ENCODE measurements at places on chromosomes 12 and 14. TPM values are rescaled to one million over a fixed set of nuclear protein-coding genes. Genes with fewer than 3 reads are reported as not detected.
A peak's percentile ranks its signal among the peaks of the same experiment; 100 is the strongest.

DNA sequence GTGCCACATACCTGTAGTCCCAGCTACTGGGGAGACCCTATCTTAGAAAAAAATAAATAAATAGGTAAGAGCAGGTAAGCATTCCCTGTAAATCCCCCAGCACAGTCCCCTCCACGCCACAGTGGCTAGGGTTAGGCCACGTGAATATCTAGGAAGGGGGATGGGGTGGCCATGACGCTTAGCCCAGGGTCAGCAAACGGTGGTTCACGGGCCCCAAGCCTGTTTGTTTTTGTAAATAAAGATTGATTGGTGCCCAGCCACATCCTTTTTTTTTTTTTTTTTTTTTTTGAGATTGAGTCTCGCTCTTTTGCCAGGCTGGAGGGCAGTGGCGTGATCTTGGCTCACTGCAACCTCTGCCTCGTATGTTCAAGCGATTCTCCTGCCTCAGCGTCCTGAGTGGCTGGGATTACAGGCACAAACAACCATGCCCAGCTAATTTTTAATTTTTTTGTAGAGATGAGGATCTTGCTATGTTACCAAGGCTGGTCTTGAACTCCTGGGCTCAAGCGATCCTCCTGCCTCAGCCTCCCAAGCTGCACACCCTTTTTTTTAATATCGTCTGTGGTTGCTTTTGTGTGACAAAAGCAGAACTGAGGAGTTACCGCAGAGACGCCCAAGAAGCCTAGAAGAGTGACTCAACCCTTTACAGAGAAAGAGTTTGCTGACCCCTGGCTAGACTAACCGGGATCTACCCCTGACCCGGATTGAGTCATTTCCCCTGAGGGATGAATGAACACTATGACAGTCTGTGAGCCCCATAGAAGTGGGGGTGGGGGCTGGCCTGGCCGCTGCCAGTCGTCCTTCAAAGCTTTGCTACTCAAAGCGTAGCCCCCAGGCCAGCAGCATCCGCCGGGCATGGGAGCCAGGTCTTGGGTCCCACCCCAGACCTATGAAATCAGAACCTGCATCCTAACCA, 113.7 kb upstream of the NCOR2 start:
- no peak for DNase-seq
- H3K4me1 ChIP-seq, result peaks cover 53% of the 10 kb centered on the region
- no peak overlapping the region for H3K4me3 ChIP-seq

- peaks cover 5% of the 10 kb centered on the region for H3K27me3 ChIP-seq
- peaks cover 3% of the 10 kb centered on the region for H3K4me1 ChIP-seq
- peak overlapping the region; percentile 70 for H3K4me3 ChIP-seq
These were observed 5.5 kb downstream of the AQP5 start for GRCh38 chr12:49967042-49967776.

DNA sequence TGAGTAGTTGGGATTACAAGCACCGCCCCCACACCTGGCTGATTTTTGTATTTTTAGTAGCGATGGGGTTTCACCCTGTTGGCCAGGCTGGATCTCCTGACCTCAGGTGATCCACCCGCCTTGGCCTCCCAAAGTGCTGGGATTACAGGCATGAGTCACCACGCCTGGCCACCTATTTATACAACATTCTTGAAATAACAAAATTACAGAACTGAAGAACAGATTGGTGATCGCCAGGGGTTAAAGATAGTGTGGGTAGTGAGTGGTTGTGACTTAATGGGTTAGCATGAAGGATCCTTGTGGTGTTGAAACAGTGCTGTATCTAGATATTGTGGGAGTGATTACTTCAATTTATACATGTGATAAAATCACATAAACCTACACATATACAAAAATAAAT, 7.4 kb downstream of the GLIPR1L1 start:
- no peaks in the 10 kb centered on the region for H3K36me3 ChIP-seq
- no peak for DNase-seq
- no peak overlapping the region for H3K4me3 ChIP-seq
- H3K27ac ChIP-seq, result no peak overlapping the region
- no peaks in the 10 kb centered on the region for H3K27me3 ChIP-seq

The SCFD1 gene
- 68.9 TPM for total RNA-seq

The PARP11 gene
- total RNA-seq, result 19.0 TPM

GRCh38 chr14:67474366-67474765, 14.2 kb downstream of the TMEM229B start:
- no peaks in the 10 kb centered on the region for H3K36me3 ChIP-seq
- H3K27me3 ChIP-seq, result peaks cover 9% of the 10 kb centered on the region
- no peak overlapping the region for H3K27ac ChIP-seq
- DNase-seq, result no peak

DNA sequence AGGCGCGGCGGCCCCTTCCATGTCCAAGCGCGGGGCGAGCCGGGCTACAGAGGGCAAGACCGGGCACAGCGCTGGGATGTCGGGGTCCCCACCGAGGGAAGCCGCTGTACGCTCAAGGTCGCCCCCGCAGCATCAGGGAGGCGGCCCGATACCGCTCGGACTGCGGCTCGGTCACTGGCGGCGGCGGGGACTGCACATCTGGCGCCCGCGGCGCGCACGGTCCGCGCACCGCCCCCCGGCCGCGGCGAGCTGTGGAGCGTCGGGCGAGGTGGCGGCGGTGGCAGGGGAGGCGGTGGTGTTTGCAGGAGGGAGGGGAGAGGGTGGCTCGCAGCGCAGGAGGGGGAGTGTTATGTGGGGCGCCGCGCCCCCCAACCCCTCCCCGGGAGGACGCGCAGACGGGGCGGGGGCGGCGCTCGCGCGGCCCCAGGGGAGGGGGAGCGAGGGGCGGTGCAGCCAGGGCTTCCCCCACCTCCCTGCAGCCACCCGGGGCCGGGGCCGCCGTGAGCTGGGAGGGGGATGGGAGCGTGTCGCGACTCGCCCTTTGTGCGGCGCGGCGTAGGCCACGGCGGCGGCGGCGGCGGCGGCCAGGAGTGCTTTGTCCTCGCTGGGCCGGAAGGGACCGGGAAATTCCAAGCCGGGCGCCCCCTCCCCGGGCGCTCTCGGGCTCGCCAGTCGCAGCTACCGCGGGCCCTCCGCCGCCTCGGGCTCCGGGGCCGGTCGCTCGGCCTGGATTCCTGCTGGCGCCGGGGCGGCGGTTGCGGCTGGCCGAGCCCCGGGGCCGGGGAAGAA, at the start of gene NUAK1:
Gene NUAK1, minus strand, starts transcription at position 322 of the 789 bp plus-strand sequence. Its CDS starts 301 bp downstream, at position 21.
- peak within 1 kb of the TSS; percentile 53 for H3K27ac ChIP-seq
- peak; percentile 86 for DNase-seq
- H3K4me3 ChIP-seq, result peak within 1 kb of the TSS; percentile 87
- H3K27me3 ChIP-seq, result peaks cover 4% of the 10 kb centered on the region
- no peaks in the 10 kb centered on the region for H3K36me3 ChIP-seq

- peak overlapping the region; percentile 93 for H3K27ac ChIP-seq
- peak; percentile 49 for DNase-seq
- no peaks in the 10 kb centered on the region for H3K36me3 ChIP-seq
- peaks cover 38% of the 10 kb centered on the region for H3K4me1 ChIP-seq
- peaks cover 26% of the 10 kb centered on the region for H3K27me3 ChIP-seq
These were observed 87.8 kb upstream of the NCOR2 start for GRCh38 chr12:124655048-124655697.

DNA sequence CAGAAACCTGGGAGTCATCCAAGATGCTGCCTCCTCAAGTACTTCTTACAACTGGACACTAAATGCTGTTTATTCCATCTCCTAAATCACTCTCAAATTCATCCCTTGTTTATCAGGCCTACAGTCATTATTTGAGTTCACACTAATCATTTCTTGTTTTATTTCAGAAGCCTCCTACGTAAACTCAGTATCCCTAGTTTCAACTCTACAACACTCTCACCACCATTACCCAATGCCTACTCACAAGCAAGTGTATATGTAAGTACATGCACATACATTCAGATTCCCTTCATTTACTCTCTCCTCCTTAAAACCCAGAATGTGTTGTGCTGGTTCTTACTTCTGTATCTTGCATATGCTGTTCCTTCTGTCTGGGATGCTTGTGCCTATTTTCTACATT, 43.0 kb downstream of the DDHD1 start:
- no peak overlapping the region for H3K4me3 ChIP-seq
- H3K4me1 ChIP-seq, result no peaks in the 10 kb centered on the region
- no peaks in the 10 kb centered on the region for H3K36me3 ChIP-seq
- no peaks in the 10 kb centered on the region for H3K27me3 ChIP-seq
- no peak for DNase-seq
- no peak overlapping the region for H3K27ac ChIP-seq

DNA sequence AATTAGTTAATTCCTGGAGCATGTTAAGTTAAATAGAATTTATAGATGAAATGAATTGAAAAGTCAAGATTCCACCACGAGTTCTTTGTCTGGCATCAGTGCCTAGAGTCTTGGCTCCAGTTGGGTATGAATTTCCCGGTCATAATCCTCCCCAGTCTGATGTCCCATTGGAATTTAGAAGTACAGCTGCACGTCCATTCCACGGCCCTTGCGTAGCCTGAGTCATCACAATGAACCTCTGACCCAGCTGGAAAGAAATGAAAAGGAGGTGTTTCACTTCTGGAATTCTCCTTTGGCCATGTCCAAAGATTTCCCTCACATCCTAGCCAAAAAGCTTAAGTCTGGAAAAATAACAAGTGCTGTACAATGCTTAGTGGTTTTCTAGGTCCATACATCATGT, 122.7 kb downstream of the KICS2 start:
- no peak overlapping the region for H3K4me3 ChIP-seq
- H3K27me3 ChIP-seq, result no peaks in the 10 kb centered on the region
- H3K4me1 ChIP-seq, result no peaks in the 10 kb centered on the region
- H3K27ac ChIP-seq, result no peak overlapping the region
- peaks cover 4% of the 10 kb centered on the region for H3K36me3 ChIP-seq

The ZNF664 gene
- 310 TPM for total RNA-seq

- no peaks in the 10 kb centered on the region for H3K27me3 ChIP-seq
- no peak overlapping the region for H3K27ac ChIP-seq
- H3K36me3 ChIP-seq, result no peaks in the 10 kb centered on the region
- no peak for DNase-seq
- no peak overlapping the region for H3K4me3 ChIP-seq
- H3K4me1 ChIP-seq, result peaks cover 12% of the 10 kb centered on the region
These were observed 19.7 kb upstream of the IFT81 start for GRCh38 chr12:110104188-110105094.

DNA sequence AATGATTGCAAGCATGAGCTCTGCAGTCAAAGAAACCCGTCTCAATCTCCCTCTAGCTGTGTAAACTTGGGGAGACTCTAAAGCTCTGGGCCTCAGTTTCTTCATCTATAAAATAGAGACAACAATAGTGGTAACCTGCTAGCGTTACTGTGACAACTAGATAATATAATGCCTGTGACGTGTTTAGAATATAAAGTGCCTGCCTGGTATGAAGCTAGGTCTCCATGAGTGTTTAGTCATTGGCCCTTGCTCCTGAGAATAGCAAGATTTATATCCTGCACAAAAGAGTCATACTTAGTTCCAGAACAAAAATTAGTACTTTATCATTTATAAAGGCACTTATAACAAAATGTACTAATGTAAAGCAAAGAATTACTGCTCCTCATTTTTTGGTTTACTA, 8.8 kb upstream of the DCP1B start:
- no peaks in the 10 kb centered on the region for H3K36me3 ChIP-seq
- H3K4me1 ChIP-seq, result peaks cover 4% of the 10 kb centered on the region
- H3K4me3 ChIP-seq, result no peak overlapping the region
- no peak for DNase-seq

Measured in glutamatergic neuron (in vitro differentiated cells).